ENCODE measurements at places on chromosomes 1 and 21.

GRCh38 chr1:20662110-20662475 lies 924 bp upstream of the DDOST start:
- peak; percentile 24 for DNase-seq

- no peak for DNase-seq
Measured at GRCh38 chr1:156152628-156153027, 757 bp upstream of the SEMA4A start.

GRCh38 chr1:112557385-112557784 lies 48.6 kb downstream of the WNT2B start:
- peak; percentile 8 for DNase-seq

- no peak for DNase-seq
Measured at GRCh38 chr1:185074307-185074706, 28.9 kb downstream of the RNF2 start.

DNA sequence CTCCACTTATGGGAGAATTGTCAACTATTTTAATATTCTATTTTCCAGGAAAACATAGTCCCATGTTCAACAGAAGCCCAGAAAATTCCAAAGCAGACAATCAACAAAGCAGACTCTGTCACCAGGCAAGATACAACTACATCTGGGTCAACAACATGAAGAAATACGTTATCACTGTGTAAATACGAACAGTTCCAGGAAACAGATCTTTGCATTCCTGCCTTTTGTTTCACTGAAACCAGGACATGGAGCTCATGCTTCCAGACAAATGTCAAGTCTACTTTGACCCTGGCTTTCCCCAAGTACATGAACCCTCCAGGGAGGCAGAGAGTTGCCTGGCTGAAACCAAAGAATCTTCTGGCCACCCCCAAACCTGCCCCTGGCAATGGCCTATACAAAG lies 106.7 kb downstream of the SETD4 start:
- DNase-seq = no peak

DNA sequence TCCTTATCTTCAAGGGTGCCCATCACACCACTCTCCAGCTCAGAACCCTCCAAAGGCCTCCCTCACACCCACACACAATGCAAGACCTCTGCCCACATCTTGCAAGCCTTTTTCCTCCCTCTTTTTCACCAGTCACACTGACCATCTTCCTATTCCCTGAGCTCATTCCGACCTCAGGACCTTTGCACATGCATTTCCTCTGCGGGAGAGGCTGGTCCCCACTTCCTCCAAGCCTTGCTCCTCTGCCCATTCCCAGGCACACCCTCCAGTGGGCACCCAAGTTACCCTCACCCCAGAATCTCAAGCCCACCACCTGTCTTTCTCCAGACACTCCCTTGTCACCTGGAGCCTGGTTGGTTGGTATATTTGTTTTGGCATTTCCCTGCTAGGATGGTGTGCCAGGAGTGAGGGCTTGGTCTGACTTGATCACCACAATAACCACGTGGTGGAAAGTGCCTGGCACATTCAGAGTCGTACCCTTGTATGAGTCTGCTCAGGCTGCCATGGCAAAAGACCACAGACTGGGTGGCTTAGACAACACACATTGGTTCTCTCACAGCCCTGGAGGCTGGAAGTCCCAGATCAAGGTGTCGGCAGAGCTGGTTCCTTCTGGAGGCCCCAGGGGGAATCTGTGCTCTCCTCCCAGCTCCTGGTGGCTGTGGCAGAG lies 13.2 kb downstream of the MX2 start:
- DNase-seq = no peak
